ENCODE measurements at places on chromosomes 13 and 19.

DNA sequence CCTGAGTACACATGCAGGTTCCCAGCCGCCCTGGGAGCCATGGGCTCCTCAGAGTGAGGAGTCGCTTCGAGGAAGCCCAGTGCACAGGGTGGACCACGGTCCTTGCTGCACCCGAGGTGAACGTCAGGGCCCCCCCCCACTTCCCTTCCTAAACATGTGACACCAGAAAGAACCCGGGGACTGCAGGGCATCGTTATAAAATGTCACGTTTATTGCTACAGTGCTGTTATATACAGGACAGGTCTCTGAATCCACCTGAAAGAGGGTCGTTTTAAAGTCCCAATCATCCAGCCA, 3.8 kb upstream of the UQCR11 start:
- no peak for DNase-seq

- DNase-seq: no peak
Observed at GRCh38 chr19:4970558-4971423, 1.9 kb downstream of the KDM4B start.

- no peak for DNase-seq
Observed at GRCh38 chr13:91139232-91139631, 208.3 kb upstream of the MIR17HG start.

- DNase-seq: no peak
Observed at GRCh38 chr13:32121316-32121715, 89.7 kb downstream of the FRY start.

DNA sequence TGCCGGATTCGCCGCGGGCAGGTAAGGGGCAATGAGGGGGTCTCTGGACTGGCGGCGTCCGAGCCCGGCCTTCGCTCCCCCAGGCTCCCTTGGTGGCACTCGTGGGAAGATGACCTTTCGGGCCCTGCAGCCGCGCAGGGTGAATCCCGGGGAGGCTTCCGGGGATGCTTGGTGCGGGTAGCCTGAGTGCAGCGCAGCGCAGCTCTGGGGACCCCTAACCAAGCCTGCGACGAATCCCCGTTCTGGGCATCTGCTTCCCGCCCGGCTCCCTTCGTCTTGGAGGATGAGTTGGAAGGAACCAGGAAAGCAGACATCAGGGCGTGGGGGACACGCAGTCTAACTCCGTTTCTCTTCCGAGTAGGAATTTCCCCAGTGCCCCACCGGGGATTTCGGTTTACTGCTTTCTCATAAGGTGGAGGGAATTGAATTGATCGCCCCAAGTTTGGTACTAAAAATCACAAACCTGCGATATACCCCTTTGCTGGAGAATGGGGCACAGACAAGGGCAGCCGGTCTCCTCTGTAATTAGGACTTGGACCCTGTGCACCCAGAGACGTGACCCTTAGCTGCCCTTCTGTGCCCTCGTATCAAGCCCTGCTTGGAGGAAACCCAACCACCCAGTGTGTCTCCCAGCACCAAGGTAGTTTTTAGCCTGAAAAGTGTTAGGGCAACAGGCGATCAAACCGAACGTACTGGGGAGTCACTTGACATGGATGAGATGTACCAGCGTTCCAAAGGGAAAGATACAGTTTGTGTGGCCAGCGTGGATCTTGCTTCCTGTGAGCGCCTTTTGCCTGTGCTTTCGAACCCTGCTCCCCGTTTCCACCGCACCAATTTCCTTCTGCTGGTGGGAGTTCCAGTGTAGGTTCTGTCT, 1.0 kb downstream of the GPC5 start:
- DNase-seq: no peak

DNA sequence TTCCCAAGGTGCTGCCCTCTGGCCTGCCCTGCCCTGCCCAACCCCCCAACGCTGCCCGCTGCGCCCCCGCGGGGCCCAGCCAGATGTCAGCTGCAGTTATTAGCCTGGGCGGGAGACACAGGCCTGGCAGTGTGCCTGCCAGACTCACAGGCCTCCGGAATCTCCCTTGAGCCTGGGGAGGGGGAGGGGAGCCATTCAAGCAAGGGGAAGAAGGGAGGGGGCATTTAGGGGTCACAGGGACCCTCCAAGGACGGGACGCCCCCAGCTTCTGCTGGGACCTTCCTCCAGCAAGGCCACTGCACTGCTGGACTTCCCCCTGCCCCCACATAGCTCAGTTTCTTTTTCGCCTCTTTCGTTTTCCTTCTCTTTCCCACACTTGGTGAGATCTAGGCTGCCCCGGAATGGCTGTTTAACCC, 2.6 kb upstream of the JUNB start:
- DNase-seq: no peak

DNA sequence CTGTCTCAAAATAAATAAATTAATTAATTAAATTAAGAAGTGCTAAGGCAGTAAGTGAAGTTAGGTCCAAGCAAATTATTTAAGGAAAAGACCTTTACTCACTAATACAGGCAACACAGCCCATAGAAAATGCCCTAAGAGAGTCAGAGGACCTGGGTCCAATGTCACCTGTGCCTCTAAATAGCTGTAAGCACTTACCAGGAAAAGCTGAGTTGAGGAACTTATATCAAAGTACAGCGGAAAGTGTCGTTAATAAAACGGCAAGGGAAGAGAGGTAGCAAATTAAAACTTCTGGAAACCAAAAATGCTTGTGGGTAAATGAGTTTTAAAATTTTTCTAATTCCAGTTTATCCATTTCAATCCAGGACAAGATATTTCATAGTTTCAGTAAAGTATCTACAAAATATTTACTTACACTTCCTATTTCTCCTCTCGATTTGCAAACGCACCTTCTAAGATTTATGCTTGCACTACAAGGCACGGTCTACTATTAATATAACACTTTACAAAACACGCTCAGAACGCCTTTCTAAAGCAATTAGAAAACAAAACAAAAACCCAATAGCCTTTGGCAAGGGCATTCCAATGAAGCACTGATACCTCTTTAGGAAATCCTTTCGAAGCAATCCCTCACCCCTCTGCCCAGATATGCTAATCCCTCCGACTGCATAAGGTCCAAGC, 963 bp downstream of the VPS36 start:
- no peak for DNase-seq

- no peak for DNase-seq
Observed at GRCh38 chr13:110300090-110300815, 6.7 kb downstream of the COL4A1 start.

- DNase-seq: no peak
Observed at GRCh38 chr13:91368101-91368500, 20.6 kb downstream of the MIR17HG start.

DNA sequence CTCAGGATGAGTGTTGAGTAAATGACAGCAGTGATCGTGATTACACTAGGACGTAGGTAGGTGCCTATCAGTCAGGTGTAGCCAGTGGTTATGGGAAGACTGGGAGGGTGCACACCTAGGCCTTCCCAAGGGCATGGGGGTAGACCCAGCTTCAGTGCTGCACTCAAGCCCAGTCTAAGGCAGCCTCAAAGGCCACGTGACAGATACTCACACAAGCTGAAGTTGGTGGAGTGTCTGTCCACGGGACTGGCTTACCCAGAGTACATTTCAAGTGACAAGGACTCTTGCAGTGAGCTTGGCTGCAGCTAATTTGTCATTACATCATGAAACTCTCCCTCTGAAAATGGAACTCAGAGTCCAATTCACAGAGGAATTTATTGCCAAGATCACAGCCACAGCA, 118.3 kb downstream of the SHISA2 start:
- no peak for DNase-seq

DNA sequence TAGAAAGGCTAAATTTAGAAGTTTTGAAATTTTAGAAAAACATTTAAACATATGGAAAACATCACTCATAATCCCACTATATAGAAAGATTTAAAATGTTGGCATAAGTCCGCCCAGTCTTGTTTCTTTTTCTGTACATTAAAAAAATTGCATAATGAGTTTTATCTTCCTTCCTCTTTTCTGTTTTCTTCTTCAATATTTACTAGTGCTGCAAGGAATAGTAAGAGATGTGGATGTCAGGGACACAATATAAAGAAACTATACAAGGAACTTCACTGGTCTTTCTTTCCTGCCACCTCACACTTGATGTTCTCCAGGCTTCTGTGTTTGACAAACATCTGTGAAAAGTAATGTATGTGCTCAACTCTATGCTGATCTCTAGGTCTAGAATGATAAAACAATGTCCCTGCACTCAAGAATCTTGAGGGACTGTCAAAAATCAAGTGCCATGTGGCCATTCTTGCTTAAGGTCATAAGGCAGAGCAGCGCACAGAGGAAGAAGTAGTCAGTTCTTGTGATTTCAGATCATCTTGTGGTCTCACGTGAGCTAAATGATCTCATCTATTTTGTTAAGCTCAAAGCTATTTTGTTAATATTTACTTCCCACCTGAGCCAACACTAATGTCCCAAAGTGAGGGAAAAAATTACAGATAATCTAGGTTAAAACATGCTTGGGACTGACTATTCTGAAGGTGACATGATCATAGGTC, 186.9 kb upstream of the OBI1 start:
- DNase-seq: no peak

GRCh38 chr19:34508540-34508939, 27.0 kb downstream of the WTIP start:
- no peak for DNase-seq

DNA sequence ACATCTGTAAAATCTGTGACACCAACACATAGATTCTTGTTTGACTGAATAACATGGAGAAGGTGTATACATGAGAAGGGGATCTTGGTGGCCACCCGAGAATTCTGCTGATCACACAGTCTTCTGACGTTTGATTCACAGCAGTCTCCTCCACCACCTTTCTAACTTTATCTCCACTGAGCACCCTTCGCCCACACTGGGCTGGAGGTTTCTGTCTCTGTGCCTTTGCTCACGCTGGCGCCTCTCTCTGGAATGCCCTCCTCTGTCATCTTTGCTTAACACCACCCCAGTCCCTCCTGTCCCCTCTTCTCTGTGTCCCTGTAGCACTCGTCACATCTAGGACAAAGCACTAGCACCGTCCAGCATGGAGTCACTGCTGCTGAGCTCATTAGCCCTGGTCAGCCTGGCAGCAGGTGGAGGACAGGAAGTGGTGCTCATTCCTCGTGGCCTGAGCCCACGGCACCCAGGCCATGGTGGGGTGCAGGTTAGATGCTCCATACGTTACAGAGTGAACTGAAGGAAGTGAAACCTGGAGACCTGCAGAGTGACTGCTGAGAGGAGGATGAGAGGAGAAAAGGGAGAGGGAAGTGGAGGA, 384.6 kb downstream of the UQCRFS1 start:
- DNase-seq: no peak

GRCh38 chr13:91270031-91270430, 77.5 kb upstream of the MIR17HG start:
- no peak for DNase-seq

DNA sequence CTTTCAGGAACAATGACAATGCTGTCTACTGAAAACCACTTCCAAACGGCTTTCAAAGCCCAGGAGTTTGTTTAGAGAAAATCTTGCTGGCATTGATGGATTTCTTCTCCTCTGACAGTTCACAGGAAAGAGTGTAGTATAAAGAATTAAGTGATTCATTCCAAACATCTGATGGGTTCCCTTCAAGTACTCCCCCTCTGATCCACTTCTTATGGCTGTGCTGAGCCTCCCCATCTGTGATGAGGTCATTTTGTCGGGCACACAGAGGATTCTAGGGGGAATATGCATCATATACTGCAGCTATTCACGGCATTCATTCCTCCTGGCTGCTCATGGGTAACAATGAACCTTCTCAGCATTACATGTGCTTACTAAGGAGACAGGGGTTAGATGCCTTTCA, 107.9 kb downstream of the RGCC start:
- DNase-seq: no peak

GRCh38 chr19:40433391-40434216, 7.8 kb upstream of the SERTAD1 start:
- DNase-seq: no peak

GRCh38 chr13:50152224-50152623, 137.0 kb downstream of the KCNRG start:
- no peak for DNase-seq

DNA sequence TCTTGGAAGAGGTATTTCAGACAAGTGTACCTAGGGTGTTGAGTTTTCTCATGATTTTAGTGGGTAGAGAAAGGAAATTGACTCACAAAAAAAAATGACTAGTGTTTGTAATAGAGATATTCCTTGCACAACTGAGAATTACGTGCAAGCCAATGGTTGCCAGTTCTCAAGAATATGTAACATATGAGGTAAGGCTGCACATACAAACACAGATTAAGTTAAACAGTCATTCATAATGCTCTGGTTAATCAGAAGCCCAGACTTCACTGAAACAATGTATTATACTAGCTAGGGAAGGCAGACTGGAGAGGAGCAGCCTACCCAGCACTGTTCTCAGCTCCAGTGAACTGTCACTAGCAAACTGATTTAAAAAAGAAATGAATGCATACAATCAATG, 418.3 kb downstream of the DIAPH3 start:
- DNase-seq: no peak

DNA sequence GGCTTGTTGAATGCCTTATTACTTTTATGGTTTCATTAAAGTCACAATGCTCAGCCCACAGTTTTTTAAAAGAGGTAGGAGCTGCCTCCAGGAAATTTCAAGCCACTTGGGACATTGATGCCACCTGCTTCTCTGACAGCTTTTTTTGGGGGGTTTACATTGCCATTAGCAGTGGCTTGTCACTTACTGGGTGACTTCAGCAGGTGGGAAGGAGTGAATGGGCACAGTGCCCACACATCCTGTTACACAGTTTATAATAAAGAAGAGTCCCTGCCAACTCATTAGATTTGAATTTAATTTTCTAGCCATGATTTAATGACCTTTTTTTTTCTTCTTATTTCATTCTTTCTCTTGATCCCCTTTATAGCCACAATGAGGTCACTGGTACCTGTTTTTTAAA, 61.0 kb downstream of the NHLRC3 start:
- no peak for DNase-seq

GRCh38 chr13:42969565-42970172, 22.4 kb downstream of the EPSTI1 start:
- peak; percentile 82 for DNase-seq

DNA sequence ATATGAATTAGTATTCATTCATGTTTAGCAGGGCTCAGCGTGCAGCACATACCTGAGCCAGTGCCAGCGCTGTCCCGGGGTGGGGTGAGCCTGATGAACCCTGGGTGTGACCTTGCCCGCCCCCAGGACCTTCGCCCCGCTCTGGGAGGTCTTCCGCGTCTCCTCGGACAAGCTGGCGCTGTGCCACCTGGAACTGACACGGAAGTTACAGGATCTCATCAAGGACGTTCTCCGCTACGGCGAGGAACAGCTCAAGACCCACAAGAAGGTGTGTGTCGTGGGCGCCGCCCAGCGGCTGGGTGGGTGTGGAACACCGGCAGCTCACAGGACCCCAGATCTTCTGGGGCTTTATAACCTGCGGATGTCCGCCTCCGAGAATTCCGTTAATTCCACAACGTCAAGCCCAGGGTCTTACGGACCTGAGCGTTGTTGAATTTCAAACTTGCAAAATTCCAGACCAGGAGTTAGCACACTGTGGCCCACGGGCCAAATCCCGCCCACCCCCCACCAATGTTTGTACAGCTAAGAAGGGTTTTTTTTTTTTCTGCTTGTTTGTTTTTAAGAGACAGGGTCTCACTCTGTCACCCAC, 15.4 kb downstream of the FCHO1 start:
- DNase-seq: no peak

GRCh38 chr13:43916828-43917227, 37.1 kb downstream of the LACC1 start:
- no peak for DNase-seq

GRCh38 chr13:32142956-32143375, 111.4 kb downstream of the FRY start:
- no peak for DNase-seq

- peak; percentile 65 for DNase-seq
Observed at GRCh38 chr19:18112989-18113478, 15.5 kb downstream of the MAST3 start.

GRCh38 chr19:9854282-9854846, 19.2 kb downstream of the PIN1 start:
- DNase-seq: no peak

- DNase-seq: no peak
Observed at GRCh38 chr19:30069535-30070197, 127.6 kb downstream of the URI1 start.
